ENCODE measurements at places on chromosomes 13 and 19.

DNA sequence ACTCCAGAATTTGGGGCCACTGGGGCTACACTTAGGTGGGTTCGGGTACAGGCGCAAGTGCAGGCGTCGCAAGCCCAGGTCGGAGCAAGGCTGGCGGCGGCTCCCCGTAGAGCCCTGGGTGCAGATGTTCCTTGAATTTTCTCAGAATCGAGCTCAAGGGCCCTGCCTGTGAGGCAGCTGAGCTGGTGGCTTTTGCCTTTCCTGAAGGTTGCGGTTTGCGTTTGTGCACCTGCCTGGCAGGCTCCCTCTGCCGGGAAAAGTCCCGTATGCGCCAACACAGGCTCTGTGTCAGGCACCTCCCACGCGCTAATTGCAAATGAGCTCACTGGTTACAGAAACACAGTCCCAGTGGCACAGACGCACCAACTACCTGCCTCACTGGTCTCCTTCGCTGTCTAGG lies 5.9 kb downstream of the DOHH start:
- DNase-seq: no peak

GRCh38 chr19:32878988-32879387 lies 9.4 kb upstream of the SLC7A9 start:
- no peak for DNase-seq

DNA sequence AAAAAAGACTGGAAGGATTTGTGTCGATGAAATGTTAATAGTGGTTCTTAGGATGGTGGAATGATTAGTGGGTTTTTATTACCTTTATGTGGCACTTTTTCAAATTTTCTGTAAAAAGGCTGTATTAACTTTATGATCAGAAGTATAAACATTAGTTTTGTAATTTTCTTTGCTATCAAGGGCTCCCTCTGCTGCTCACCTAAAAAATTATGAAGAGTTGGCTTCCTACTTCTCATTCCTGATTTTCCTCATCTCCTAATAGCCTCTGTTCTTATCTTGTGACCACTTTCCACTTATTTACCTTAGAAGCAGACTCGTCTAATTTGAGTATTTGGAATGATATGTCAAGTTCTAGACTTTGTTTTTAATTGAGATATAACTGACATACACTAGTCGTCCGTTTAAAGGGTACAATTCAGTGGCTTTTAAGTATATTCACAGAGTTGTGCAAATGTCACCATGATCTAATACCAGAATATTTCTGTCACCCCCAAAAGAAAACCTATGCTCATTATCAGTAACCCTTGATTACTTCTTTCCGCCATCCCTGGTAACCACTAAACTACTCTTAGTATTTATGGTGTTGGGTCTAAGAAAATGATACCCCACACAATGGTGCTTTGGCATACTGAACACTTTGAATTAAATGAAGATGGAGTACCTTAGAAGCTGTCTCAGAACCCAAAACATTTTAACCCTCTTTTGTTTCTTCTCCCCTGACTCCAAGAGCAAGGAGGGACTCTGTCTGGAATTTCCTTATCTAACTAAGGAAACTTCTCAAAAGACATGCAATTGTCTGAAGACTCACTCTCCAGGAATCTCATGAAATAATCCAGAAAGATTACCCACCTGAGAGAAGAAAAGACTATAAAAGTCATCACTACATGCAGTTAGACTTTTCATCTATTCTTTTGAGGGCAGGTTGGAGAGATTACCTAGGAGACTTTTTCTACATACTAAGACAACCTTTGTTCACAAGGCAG lies 311.3 kb downstream of the DLEU7 start:
- peak; percentile 54 for DNase-seq

GRCh38 chr13:25588336-25589060 lies 216.7 kb downstream of the ATP8A2 start:
- DNase-seq: no peak

DNA sequence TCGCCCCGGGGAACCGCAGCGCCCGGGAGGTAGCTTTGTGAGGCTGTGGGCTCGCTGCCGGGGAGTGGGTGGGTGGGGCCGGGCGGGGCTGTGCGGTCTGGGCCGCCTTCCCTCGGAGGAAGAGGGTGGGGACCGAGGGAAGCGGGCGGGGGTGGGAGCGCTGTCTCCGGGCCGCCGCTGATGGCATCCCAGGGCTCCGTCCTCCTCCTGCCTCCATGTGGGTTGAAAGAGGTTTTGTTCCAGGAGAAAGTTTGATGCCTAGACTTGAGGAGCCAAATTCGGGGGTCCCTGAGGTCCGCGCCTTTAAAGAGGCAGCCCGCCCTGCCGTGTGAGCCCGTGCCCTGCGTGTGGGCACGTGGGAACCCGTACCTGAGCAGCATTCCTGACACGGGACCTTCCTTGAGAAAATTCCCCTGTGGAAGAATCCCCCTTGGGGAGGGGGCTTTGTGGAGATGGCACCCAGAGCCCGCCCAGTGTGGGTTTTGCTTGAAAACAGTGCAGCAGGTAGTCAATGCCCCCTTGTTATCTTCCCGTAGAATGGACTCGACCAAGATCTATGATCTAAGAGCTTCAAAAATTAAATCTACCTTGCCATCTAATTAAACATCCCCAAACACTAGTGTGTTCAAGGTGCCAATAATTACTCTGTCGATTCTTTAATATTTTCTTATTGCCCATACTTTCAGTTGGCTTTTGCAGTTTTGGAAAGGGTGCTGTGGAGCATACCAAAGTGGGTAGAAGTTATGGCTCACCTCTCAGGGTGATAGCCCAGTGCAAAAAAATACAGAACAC lies 107.8 kb downstream of the RXFP2 start:
- no peak for DNase-seq

GRCh38 chr19:38290631-38291147 lies 13.4 kb upstream of the C19orf33 start:
- peak; percentile 81 for DNase-seq

GRCh38 chr19:15989889-15990288 lies 41.1 kb downstream of the OR10H4 start:
- DNase-seq: no peak

GRCh38 chr19:29074579-29074978 lies 138.4 kb downstream of the UQCRFS1 start:
- DNase-seq: no peak

GRCh38 chr19:51066393-51067186 lies 1.7 kb upstream of the KLK13 start:
- DNase-seq: no peak

All from fibroblast of skin of right quadriceps (primary cell).